KG1 (cell line): ENCODE measurements at places on chromosomes 6 and 20.
A peak's percentile ranks its signal among the peaks of the same experiment; 100 is the strongest.

DNA sequence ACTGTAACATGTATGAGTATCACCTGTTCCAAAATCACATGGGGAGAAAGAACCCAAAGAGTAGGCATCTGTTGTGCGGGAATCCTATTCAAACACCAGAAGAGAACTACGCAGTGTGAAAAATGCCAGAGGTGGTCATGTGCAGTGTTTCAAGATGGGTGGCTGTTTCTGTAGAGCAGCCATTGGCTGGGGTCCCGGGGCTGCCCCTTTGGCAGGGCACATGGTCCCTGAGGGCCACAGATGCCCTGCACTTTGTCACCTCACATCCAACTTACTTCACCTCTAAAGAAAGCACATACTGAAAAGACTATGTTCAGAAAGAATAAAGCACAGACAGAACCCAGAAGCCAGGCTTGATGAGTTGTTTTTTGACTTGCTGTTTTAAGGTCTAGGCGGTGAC lies 12.3 kb downstream of the MTCH1 start:
- no peak for DNase-seq

DNA sequence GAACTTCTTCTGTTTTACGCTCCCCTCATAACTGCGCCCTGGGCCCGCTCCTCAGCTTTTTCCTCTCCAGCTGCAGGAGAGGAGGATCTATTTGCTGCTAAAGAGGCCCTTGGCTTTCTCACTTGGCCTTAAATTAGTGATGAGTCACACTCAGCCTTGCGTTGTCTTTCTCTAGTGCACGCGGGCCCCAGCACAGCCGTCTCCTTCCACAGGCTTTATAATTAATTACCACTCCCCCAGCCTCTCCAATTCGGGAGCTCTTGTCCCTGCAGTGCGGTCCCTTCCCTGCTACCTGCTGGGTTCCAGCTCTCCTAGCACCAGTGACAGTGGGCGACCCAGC lies 25.2 kb downstream of the PACSIN1 start:
- no peak for DNase-seq

DNA sequence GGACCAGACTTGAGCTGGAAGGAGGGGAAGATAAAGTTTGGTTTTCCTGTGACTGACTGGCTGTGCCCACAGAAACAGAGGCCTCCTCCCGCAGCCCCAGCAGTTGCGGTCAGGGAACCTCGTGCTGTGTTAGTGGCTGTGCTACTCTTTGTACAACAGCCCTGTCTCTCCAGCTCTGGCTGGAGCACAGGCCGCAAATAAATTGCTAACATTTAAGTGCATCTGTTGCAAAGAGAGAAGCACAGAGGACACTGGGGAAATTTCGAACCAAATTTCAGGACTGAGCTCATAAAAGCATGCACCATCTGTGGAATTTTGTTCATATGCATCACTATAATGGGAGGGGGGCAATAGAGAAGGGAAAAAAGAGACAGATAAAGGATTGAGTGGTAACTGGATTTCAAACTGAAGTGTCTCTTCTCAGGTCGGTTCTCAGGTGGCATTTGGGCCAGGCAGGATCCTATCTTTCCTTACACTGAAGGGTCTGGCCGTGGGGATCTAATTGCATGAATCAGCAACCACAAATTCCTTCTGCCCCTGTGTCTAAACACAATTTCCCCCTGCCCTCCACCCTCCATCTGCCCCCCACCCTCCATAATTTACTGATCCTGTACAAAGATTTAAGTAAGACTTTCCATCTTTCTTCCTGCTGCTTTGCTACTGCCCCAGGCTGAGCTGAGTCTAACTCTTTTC lies 88.9 kb upstream of the ATXN1 start:
- no peak for DNase-seq

- no peak for DNase-seq
Observed at GRCh38 chr20:32577657-32578056, 7.5 kb downstream of the NOL4L start.

- DNase-seq = no peak
Observed at GRCh38 chr6:35368038-35368887, 25.9 kb downstream of the PPARD start.

DNA sequence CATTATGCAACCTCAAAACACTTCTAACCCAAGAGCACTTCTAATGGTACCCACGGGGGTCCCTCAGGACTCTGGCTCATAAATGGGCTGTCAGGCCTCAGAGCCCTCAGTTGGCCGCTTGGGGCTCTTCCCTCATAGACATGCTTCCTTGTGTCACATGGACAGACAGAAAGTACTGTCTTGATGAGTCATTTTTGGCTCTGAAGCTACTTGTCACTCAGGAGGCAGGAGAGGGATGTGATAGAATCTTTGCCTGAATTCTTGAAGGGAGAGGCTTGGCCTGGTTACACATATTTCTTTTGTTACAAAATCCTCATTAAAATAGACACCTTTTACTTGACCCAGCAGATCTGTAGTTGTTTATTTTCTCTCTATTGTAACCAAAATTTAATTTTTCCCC lies 15.1 kb upstream of the EDN1 start:
- no peak for DNase-seq

GRCh38 chr20:8457978-8458377 lies 325.9 kb downstream of the PLCB1 start:
- peak; percentile 59 for DNase-seq

DNA sequence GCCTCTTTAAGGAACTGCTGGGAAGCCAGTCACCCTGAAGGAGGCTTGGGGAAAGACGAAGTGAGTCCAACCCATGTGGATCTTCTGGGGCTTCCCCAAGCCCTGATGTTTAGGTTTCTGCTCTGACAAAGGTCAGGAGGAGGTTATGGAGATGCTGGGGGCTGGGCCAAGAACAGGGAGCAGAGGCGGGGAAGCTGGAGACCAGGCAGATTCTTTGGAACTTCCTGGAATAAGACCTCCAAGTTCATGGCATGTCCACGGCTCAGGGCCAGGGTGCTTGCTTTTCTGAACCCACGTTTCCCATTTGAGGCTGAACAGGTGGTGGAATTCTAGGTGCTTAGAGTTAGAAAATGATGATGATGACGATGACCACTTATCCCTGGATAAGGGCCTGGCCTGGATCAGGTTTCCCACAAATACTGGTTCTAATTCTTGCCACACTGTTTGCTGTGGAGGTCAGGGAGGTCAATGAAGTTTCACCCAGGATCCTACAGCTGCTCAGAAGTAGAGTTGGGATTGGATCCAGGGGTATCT lies 30.0 kb upstream of the TGM2 start:
- no peak for DNase-seq

GRCh38 chr6:83431545-83432155 lies 799 bp upstream of the ME1 start:
- no peak for DNase-seq

DNA sequence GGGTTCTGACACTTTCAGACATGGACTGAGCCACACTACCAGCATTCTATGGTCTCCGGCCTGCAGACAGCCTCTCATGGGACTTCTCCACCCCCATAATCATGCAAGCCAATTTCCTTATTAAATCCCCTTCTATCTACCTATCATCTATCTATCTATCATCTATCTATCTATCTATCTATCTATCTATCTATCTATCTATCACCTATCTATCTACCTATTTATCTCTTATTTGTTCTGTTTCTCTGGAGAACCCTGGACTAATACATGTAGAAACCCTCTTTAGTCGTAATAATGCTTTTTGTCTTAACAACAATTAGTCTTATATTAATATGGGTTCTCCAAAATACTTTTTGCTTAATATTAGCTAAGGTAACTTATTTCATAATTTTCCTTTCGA lies 174.1 kb upstream of the PRSS16 start:
- no peak for DNase-seq

DNA sequence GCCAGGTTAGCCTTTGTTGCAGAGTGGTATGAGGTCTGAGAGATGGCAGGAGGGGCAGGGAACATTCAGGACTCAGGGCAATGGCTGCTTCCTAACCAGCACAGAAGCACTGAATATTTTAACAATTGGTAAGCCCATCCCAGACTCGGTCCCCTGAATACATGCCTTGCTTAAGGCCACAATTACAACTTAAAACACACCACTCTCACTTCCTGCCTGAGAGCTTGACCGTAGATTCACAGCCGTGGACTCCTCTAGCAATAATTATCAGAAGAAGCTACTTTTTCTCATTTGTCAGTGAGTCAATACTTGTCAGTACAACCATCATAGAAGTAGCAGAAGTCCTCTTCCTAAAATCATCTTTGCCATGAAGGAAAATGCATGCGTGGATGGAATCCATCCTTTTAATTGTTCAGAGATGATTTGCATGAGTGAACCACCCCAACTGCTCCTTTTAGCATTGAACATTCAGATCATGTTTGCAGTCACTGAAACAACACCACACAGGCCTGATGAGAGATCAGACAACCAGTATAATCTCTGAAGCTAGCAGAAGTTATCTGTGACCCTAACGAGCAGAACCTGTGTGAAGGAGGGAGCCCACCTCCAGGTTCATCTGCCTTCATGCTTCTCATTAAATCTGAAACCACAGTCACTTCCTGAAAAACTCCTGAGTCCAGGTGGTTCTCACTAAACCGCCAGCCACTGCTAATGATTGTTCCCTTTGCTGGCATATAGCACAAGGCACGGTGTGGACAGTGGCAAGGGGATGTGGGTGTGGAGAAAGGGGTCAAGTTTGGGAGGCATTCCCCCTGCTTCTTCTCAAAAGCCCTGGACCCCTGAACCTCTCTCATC lies 333.9 kb upstream of the CNR1 start:
- DNase-seq = no peak

- DNase-seq = no peak
Observed at GRCh38 chr6:132750455-132751248, 7.1 kb downstream of the VNN2 start.

GRCh38 chr6:151738267-151738666 lies 69.2 kb upstream of the ESR1 start:
- no peak for DNase-seq

DNA sequence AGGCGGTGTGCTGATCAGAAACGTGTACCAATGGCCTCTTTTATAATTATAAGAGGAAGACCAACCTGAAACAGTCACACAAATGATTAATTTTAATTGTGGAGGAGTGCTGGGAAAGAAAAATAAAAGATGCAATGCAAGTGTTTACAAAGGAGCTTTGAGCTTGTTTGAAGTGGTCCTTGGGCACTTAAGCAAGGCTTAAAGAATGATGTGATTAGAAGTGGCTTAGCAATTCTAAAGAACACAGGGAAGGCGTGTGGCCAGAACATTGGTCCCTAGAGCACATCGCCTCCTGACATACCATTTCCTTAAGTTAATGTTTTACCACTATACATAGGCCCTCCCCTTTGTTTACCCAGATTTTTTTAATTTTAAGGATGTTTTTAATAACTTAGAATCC lies 26.1 kb downstream of the PTPN1 start:
- DNase-seq = no peak

- no peak for DNase-seq
Observed at GRCh38 chr20:33875055-33875454, 63.9 kb downstream of the CHMP4B start.

DNA sequence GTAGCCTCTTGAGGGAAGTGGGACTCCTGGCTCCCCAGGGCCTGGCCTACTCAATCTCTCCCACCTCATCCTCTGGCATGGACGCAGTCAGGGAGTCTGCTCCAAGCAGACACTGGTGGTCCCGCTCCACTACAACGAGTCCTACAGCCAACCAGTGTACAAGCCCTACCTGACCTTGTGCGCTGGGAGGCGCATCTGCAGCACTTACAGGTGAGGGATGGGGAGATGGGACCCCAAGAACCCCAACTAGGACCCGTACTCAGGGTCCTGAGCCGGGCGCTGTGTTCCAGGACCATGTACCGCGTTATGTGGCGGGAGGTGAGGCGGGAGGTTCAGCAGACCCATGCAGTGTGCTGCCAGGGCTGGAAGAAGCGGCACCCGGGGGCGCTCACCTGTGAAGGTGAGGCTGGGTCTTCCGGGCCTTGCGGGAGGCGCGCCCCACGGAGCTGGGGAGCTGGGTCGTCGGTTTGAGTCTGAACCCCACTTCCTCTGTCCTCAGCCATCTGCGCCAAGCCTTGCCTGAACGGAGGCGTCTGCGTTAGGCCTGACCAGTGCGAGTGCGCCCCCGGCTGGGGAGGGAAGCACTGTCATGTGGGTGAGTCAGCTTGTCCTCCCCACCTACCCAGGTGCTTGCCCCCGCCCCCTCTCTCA lies 2.1 kb downstream of the EGFL8 start:
- DNase-seq = no peak

GRCh38 chr6:79167931-79168694 lies 66.4 kb downstream of the HMGN3 start:
- no peak for DNase-seq

DNA sequence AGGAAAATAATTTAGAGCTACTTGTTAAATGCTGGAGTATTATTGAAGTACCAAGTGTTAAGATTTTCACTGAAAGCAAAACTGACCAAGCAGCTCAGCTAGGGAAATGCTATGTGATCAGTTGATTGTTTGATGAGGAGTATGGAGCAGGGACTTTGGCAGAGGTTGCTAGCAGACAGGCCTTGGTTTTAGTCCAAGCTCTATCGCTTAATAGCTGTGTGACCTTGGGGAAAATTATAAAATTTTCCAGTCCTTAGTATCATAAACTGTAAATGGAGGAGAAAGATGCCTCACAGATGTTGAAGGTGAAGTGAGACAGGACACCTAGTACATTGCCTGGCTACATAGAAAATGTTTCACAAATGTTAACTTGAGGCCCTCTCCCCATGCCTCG lies 136.6 kb downstream of the MTHFD1L start:
- no peak for DNase-seq

DNA sequence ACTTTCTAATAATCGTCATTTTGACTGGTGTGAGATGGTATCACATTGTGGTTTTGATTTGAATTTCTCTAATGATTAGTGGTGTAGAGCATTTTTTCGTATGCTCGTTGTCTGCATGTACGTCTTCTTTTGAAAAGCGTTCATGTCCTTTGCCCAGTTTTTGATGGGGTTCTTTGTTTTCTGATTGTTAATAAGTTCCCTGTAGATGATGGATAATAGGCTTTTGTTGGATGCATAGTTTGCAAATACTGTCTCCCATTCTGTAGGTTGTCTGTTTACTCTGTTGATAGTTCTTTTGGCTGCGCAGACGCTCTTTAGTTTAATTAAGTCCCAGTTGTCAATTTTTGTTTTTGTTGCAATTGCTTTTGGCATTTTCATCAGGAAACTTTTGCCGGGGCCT lies 32.3 kb upstream of the XRN2 start:
- DNase-seq = no peak

GRCh38 chr6:125746019-125746414 lies 3.4 kb upstream of the HEY2 start:
- peak; percentile 21 for DNase-seq

GRCh38 chr6:35049900-35050756 lies 91.0 kb downstream of the TCP11 start:
- DNase-seq = no peak

DNA sequence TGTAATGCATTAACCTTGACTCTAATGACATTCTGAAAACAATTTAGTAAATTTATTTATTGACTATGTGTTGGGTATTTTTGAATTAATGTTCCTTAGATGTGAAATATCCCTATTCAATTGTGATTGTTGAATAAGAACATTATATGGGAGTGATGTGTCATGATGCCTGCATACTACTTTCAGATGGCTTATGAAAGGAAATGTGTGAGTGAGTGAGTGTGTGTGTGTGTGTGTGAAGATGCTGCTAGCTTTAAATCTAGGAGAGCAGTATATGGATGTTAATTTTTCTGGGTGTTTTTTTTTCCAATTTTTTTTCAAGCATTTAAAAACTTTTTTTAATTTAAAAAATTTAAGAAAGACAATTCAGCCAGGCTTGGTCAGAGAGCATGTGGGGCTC lies 32.5 kb upstream of the NT5E start:
- DNase-seq = no peak

- no peak for DNase-seq
Observed at GRCh38 chr20:61742097-61742825, 323.4 kb downstream of the TAF4 start.
